Motor neuron (in vitro differentiated cells): ENCODE measurements at places on chromosomes 6 and 20. TPM values are rescaled to one million over a fixed set of nuclear protein-coding genes. Genes with fewer than 3 reads are reported as not detected.
A peak's percentile ranks its signal among the peaks of the same experiment; 100 is the strongest.

- ATAC-seq: no peak
These were observed 678.6 kb upstream of the CITED2 start for GRCh38 chr6:140052736-140053729.

Gene TAAR5
- not detected in 2 replicates for total RNA-seq

GRCh38 chr20:48703511-48704219, 124.1 kb downstream of the PREX1 start:
- ATAC-seq: no peak

DNA sequence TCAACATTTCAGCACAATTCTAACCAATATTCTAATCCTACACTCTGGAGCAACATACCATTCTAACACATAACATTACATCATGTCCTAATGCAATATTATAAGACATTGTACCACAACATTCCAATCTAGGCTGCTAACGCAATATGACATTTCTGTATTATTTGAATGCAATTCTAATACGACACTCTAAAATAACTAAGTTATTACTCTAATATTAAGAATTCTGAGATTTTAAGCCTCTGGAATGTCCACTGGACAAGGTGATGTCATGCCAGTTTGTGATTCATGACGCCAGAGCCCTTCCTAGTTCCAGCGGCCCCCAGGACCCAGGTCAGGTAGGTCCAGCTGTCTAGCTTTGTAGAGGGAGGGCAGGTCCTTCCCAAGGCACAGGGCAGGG, 69.7 kb upstream of the SIRPA start:
- no peak for ATAC-seq

Gene MUC21
- total RNA-seq: 0.06 TPM in 1 of 2 replicates, not detected in the other

DNA sequence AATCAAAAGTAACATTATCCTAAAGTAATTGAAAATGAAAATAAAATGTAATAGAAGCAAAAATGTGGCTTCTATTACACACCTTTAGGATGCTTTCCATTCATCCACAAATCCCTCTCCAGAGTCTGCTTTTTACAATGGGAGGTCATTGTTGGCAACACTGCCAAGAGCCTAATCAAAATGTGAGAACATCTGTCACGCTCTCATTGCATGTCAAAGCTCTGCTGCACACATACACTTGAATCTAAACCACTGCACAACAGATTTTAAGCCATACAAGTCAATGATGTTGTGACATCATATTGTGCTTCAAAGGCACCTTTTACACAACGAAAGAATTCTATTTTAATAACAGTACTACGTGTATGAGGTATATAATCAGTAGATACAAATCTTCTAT, 82.1 kb downstream of the PREP start:
- peak; percentile 48 for ATAC-seq
